ENCODE measurements at places on chromosomes 12 and 14. TPM values are rescaled to one million over a fixed set of nuclear protein-coding genes. Genes with fewer than 3 reads are reported as not detected.

DNA sequence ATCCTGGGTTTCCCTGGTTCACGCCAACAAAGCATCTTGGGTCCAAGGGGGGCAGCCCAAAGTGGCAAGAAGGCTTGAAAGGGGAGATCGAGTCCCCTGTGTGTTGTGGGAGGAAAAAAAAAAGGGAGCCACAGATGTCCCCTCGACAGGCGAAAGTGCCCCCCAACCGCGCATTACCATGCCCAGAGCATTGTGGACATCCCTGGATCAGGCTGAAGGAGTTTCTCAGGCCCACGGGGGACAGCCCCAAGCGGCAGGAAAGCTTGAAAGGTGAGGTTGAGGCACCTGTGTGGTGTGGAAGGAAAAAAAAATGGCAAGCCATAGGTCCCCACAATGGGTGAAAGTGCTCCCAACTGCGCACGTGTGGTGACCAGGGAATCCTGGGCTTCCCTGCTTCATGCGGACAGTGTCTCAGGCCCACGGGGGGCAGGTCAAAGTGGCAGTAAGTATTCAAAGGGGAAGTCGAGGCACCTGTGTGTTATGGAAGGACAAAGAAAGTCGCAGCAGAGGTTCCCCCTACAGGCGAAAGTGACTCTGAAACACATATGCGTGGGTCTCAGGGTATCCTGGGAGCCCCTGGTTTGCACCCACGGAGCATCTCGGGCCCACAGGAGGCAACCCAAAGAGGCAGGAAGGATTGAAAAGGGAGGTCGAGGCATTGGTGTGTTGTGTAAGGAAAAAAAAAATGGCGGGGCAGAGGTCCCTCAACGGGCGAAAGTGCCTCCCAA, 580.1 kb downstream of the ALG10 start:
- DNase-seq: no peak

- DNase-seq: no peak
Observed at GRCh38 chr14:88559852-88560251, 3.0 kb upstream of the ZC3H14 start.

DNA sequence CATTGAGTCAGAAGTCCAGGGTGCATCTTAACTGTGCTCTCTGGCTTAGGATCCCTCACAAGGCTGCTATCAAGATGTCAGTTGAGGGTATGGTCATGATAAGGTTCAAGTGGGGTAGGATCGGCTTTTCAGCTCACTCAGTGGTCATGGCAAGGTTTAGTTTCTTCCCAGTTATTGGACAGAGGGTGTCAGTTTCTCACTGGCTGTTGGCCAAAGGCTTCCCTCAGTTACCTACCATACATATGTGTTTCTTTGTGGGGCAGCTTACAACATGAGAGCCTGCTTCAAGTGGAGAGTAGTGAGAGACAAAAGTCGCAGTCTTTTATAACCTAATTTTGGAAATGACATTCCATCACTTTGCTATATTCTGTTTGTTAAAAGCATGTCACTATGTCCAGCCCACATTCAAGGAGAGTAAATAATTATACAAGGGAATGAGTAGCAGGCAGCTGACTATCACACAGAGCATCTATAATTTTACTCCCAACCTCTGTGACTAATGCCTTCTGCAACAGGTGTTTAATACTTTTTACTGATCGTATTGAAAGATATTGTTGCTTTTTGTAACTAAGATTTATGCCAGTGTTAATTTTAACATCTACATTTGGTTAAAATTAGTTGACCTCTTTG, 572.8 kb upstream of the FBXO33 start:
- DNase-seq: no peak

GRCh38 chr12:6724409-6724797, 557 bp downstream of the COPS7A start:
- peak; percentile 10 for DNase-seq

DNA sequence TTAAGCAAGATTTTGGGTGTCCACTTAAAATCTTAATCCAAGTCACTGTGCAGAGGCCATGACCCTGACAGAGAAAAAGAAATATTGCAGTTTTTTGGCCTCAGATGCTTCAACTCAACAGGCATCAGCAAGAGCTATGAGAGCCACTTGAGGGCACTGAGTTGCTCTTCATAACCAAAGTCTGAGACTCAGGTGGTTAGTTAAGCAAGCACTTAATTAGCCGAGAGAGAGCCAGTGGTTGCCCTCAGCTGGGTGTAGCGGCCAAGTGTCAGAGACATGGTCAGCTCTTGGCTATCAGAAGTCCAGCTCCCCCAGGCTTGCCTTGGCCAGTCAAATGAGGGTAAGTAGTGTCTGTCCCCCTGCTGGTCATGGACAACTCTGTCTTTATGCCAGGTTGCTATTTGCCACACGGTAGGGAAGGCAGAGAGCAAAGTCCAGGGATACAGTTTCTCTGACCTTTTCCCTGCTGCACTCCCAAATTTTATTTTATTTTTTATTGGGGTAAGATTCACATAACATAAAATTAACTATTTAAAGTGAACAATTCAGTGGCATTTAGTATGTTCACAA, 9.0 kb upstream of the KRT71 start:
- DNase-seq: no peak

DNA sequence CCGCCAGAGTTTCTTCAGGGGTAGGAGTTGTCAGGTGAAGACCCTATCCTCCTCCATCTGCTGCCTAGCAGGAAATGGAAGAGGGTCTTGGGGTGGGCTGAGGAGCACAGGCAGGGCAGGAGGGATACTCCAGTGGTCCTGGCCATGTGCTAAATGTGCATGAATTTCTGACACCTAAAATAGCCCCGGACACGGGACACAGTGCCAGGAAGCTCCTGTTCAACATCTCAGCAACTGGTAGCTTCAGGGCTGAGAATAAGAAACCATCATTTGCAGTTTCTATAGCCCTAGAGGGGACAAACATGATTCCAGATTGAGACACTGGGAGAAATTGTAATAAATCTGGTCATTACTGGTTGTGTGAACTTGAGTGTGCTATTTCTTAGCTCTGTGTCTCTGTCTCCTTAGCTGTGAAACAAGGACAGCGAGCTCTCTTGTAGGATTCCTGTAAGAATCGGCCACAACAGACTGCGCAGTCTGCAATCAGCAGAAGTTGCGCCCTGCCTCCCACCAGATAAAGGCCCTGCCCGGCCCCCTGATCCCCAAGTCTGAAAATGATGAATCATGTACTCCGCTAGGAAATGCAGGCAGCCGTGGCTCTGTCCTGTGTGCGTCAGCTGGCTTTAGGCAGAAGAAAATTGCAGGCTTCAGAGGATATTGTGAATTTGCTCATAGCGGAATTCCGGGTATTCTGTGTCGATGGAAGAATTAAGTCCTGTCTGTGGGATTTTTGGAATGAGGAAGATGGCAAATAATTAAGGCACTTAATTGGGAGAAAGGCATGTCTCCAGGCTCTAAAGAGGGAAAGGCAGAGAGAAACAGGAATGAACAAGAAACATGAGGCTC, 35.2 kb upstream of the MEG3 start:
- DNase-seq: no peak

DNA sequence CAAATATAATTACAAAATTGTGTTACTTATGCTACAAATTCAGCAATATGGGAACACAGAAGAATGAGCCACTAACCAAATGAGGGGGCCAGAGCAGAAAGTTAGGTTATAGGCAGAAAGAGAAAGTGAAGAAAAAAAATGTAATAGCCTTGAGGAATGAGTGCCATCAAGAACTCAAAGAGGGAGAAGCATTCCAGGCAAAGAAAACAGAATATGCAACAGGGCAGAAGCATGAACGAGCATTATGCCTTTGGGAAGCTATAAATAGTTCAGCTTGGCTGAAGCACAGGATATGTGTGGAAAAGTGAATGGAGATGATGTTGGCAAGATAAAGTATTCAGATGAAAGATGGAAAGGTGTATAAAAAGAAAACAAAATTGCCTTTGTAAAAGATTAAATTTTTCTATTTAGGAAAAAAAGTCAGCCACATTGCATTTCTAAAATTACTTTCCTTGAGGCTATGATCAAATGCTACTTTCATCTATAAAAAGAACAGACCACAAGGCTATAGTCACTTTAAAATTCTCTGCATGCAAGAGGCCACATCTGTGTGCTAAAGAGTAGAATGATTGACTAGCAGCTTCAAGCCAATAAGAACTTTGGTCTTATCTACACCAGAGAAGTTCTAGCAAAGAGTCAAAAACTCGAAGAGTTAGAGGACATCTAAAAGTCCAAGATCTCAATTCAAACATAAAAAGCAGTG, 193.6 kb upstream of the GARIN6 start:
- no peak for DNase-seq

- DNase-seq: no peak
Observed at GRCh38 chr12:24366514-24366913, 417.0 kb upstream of the SOX5 start.

GRCh38 chr12:29572464-29572863, 75.0 kb upstream of the OVCH1 start:
- no peak for DNase-seq

The ACOT4 gene
- polyA plus RNA-seq: 4.2 TPM

The COX14 gene
- 49.0 TPM for polyA plus RNA-seq

The KLRG1 gene
- polyA plus RNA-seq: 2.2 TPM

The LTBP2 gene
- polyA plus RNA-seq: 2.4 TPM

The KLRC4 gene
- polyA plus RNA-seq: not detected

The CCDC60 gene
- polyA plus RNA-seq: 0.19 TPM

The POP5 gene
- 45.9 TPM for polyA plus RNA-seq

The MAP3K9 gene
- 3.8 TPM for polyA plus RNA-seq
